ENCODE measurements at places on chromosomes 12 and 14. TPM values are rescaled to one million over a fixed set of nuclear protein-coding genes. Genes with fewer than 3 reads are reported as not detected.

The DCN gene
- 239 TPM for polyA plus RNA-seq

The PRPH gene
- 0.71 TPM for polyA plus RNA-seq

DNA sequence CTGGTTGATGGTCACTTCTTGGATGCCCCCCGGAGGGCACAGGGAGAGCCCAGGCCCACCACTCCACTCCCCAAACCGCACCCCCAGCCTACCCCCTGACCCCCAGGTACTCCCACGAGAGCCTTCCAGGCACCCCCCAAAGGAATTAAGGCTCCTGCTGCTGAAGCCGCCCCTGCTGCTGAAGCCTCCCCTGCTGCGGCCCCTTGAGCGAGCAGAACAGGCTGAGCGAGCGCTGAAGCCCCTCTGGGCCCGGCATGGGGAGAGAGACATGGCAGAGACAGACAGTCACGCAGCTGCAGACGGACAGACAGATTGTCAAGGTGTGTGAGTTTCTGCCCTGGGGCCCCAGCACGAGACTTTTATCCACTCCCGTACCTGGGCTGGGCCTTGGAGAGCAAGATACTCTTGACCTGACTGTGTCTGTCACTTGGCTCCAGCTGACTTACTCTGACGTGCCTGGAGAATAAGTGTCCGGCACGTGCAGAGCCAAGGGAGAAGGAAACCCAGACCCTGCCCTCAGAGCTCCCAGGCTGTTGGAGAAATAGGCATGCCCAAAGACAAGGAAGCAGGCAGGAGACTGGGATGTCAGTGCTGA, at the start of gene KRT78:
Gene KRT78 (minus strand): TSS at position 334 of the 595 bp plus-strand sequence. CDS start 64 bp downstream, at position 270.
- no peak for DNase-seq

DNA sequence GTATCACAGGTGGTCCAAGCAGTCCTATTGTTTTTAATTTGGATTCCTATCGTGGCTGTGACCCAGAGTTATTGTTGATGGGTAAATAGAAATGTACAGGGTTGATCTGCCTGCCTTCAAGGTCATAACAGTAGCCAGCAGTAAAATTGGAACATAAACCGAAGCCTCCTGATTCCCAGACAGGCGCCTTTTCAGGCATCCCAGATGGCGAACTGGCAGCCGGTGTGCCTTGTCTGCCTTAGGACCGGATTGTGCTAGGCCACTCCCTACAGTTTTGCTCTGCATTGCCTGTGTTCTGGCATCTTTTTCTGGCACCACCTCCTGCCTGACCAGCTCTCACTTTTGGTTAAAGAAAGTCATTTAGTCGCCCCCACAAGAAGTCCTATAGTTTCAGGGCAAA, 22.2 kb downstream of the TMEM117 start:
- no peak for DNase-seq

DNA sequence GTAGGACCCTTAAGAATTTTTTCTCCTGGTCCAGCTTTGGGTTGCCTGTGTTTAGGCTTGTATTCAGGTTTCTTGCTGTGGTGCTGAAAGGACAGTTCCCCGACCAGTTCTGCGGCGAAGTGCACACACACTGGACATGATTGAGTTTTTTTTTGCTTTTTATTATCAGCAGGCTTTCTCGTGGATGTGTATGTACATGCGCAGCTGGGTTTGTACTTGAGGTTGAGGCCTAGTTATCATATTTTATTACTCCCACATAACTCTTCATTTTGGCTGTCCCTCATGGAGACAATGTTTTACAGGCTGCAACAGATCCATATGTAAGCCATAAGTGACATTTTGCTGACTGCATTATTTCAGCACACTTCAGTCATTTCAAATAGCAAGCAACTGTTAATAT, 2.5 kb downstream of the SCN8A start:
- DNase-seq: no peak

GRCh38 chr12:55816881-55817344, 611 bp downstream of the SARNP start:
- peak; percentile 48 for DNase-seq

DNA sequence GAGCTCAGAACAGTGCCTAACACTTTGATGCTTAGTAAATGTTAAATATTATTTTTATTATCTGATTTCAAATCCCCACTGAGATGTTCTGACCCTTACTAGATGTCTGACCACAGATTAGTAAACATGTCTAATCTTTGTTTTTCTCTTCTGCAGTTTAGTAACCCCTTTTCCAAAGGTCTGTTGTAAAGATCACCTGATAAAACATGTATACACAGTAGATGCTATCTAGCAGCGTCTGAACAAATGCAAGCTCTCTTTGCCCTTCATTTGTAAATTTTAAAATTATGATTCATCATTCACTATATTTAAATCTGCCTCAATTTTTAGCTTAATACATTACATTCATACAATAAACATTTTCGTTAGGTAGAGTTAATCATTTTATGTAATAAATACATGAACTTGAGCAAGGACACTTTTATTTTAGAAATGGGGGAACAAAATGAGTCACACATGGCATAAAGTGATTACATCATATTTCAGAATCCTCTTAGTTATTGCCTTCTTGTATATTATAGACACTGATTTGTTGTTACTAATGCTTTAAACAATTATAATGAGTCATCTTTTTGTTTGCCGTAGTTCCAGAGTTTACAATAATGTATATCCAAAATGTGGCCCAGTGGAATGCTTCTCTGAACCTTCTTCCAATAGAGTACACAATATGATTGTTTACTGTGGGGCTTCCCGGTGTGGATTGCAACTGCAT, 1.7 kb upstream of the OR4K5 start:
- DNase-seq: no peak

DNA sequence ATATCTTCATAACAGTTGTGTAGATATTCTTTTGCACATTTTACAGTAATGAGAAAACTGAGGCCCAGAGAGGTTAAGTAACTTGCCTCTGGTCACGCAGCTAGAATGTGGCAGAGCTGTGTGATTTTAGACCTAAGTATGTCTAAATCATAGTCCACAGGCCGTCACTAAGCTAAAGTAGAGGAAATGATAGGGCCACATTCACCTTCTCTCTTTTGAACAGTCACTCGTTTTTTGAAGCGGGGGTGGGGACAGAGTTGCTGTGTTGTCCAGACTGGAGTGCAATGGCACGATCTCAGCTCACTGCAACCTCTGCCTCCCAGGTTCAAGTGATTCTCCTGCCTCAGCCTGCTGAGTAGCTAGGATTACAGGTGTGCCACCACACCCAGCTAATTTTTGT, 68.5 kb downstream of the RASSF3 start:
- DNase-seq: no peak

DNA sequence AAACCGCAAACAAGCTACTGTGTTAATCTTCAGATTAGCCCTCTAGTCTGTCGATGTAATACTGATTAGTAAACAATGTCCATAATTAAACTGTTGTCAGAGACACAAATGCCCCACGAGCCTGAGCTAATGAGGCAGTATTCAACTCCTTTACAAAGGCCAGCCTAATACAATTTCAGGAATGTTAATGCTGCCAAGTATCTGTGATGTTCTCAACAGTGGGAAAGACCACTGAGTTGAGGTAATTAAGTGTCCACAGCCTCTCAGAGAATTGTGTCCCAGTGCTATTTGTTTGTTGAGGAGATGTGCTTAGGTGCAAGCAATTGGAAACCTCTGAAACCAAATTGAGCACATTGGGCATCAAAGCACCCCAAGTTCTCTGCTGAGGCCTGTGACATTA, 139.4 kb upstream of the CDKN3 start:
- no peak for DNase-seq

- no peak for DNase-seq
Measured at GRCh38 chr12:100699209-100699608, 95.4 kb upstream of the ANO4 start.

DNA sequence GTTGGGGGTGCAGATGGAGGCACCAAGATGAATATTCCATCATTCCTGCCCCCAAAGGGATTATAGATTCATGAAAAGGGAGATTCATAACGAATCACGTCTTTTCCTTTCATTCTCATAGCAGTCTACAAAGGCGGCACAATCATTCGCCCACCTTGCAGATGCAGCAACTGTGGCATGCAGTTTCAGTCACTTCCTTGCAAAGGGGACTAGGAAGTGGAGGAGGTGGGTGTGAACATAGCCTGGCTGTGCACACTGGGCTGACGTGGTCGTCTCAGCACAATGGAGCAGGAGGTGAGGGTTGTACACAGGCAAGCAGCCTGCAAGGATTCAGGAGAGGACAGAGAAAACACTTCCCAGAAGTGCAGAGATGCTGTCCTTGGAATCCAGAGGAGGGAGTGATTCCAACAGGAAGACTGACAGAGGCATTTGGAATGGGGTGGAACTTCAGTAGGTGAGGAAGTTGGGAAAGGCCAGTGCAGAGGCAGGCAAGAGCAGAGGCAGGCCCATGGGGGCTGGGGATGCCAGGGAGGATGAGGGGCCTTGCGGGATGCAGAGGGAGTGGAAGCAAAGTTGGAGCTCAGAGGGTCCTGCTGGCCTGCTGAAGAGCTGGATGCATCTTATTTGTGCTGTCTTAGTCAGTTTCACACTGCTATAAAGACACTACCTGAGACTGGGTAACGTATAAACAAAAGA, 21.9 kb upstream of the PPP2R5C start:
- DNase-seq: no peak

GRCh38 chr12:20004952-20005351, 363.4 kb upstream of the PDE3A start:
- DNase-seq: no peak
